Thyroid gland (tissue), 4 donors: ENCODE measurements at places on chromosomes 16 and 17. TPM values are rescaled to one million over a fixed set of nuclear protein-coding genes. Genes with fewer than 3 reads are reported as not detected.

Gene ZFP90
- 37.0 TPM for total RNA-seq

Gene C17orf100
- total RNA-seq = 2.6 TPM

Gene FBF1
- total RNA-seq = 42.2 TPM

Gene KRT34
- not detected for total RNA-seq

Gene CTRL
- total RNA-seq = not detected

Gene KPNB1
- total RNA-seq = 159 TPM

Gene LGALS9B
- total RNA-seq = not detected

Gene C16orf89
- total RNA-seq = 307 TPM

Gene CHAD
- 0.67 TPM for total RNA-seq

Gene HBA1
- 110 TPM for total RNA-seq

Gene KRT31
- not detected for total RNA-seq

Gene C16orf46
- total RNA-seq = 3.1 TPM

Gene ASPA
- total RNA-seq = 2.1 TPM

Gene PIK3R5
- 2.3 TPM for total RNA-seq

Gene NEUROD2
- total RNA-seq = not detected

Gene TMEM204
- 64.4 TPM for total RNA-seq

Gene NPW
- total RNA-seq = 0.54 TPM

Gene THOC6
- 16.6 TPM for total RNA-seq

Gene TP53
- 16.4 TPM for total RNA-seq

Gene C16orf96
- total RNA-seq = 0.88 TPM

Gene CSF3
- total RNA-seq = not detected

Gene EVPLL
- not detected for total RNA-seq

Gene TBC1D3
- not detected for total RNA-seq

Gene PPP4C
- 47.4 TPM for total RNA-seq

Gene ASPHD1
- not detected for total RNA-seq

Gene KRT9
- total RNA-seq = not detected

Gene RNF227
- total RNA-seq = 2.7 TPM

Gene LLGL2
- 73.5 TPM for total RNA-seq

Gene WIPI1
- total RNA-seq = 89.8 TPM

Gene PLXDC1
- 8.2 TPM for total RNA-seq

Gene CDRT15L2
- not detected for total RNA-seq

Gene ZNF18
- total RNA-seq = 9.8 TPM

Gene C16orf74
- total RNA-seq = 8.4 TPM

Gene TEKT1
- total RNA-seq = not detected

Gene FN3K
- total RNA-seq = 11.1 TPM

Gene CHST4
- total RNA-seq = not detected

Gene SDR42E2
- not detected for total RNA-seq

Gene APOBR
- total RNA-seq = 1.1 TPM

Gene ENO3
- total RNA-seq = 5.5 TPM

Gene CES1
- total RNA-seq = 6.2 TPM

Gene TMEM235
- total RNA-seq = not detected

Gene TOX3
- not detected for total RNA-seq

Gene MAP2K4
- total RNA-seq = 41.6 TPM

Gene GSG1L
- not detected for total RNA-seq

Gene CLEC19A
- total RNA-seq = not detected

Gene SPATA22
- total RNA-seq = not detected

Gene MPV17L
- 15.9 TPM for total RNA-seq

Gene KCNG4
- total RNA-seq = not detected

Gene RAB40C
- 18.4 TPM for total RNA-seq

Gene CRHR1
- total RNA-seq = not detected

Gene OR1A1
- not detected for total RNA-seq

Gene NXPH3
- total RNA-seq = 5.1 TPM
